ENCODE measurements at places on chromosomes 11 and 22. TPM values are rescaled to one million over a fixed set of nuclear protein-coding genes. Genes with fewer than 3 reads are reported as not detected.
A peak's percentile ranks its signal among the peaks of the same experiment; 100 is the strongest.

The UBQLNL gene
- not detected for total RNA-seq

The ME3 gene
- 30.4 TPM for total RNA-seq

- DNase-seq: no peak
Observed at GRCh38 chr22:22520020-22520656, at the start of gene ZNF280A. Gene ZNF280A (minus strand): TSS chr22:22520270. CDS start chr22:22515630, 4,640 bp downstream.

DNA sequence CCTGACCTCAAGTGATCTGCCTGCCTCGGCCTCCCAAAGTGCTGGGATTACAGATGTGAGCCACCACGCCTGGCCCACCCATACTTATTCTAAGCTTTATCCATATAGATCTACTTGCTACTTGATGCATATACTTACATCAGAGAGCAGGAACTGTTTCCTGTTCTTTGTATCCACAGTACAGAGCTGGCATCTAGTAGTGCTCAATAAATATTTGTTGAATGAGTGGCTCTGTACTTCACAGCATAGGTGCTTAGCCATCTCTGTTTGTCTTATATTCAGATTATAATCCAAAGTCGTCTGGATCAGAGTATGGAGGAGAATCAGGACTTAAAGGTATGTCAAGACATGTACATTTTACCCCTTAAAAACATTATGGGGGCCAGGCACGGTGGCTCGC, 38.6 kb upstream of the DLAT start:
- DNase-seq: no peak

DNA sequence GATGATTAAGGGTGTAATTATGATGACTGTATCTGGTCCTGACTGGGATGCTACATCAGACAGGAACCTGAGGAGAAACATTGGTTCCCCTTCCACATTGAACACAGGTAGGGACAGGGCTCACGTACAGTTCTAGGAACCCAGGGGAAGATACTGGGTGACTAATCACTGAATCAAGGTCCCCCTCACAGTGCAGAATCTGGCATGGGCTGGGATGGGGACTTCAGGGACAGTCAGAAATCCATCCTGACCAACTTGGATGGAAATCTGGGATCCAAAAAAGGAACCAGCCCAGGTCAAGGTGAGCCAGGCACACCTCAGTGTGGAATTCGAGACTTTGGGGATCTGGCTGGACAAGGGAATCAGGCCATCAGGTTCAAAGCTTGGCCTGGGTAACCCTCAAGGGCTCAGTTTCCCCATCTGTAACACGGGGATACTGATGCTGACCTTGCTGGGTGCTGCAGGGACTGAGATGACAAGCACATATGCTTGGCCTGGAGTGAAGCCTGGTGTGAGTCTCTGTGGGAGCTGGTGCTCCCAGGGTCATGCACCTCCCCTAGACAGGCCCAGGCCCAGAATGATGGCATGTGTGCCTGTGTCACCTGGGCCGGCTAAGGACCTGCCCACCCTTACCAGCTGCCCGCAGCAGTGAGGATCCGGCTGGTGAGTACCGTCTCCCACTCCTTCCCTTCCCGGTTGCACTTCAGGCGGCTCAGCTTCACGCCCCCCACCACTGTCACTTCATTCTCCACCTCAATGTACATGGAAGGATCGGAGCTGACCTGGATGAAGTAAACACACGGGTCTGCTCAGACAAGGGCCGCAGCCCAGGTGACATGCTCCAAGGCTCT, 67.4 kb upstream of the CLTCL1 start:
- DNase-seq: no peak

DNA sequence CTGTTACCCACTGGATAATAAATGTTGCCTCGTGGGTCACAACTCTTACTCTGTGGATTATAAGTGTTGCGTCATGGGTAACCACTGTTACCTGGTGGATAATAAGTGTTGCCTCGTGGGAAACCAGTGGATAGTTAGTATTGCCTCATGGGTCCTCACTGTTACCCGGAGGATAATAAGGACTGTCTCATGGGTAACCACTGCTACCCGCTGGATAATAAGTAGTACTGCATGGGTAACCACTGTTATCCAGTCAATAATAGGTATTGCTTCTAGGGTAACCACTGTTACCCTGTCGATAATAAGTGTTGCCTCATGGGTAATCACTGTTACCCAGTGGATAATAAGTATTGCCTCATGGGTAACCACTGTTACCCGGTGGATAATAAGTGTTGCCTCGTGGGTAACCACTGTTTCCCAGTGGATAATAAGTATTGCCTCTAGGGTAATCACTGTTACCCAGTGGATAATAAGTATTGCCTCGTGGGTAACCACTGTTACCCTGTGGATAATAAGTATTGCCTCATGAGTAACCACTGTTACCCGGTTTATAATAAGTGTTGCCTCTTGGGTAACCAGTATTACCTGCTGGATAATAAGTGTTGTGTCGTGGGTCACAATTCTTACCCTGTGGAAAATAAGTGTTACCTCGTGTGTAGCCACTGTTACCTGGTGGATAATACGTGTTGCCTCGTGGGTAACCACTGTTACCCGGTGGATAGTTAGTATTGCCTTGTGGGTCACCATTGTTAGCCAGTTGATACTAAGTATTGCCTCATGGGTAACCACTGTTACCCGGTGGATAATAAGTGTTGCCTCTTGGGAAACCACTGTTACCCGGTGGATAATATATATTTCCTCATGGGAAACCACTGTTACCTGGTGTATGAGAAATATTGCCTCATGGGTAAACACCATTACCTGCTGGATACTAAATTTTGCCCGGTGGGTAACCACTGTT, 15.7 kb upstream of the NXPE4 start:
- no peak for DNase-seq

- DNase-seq: no peak
Observed at GRCh38 chr11:86538223-86538548, 134.2 kb downstream of the ME3 start.

DNA sequence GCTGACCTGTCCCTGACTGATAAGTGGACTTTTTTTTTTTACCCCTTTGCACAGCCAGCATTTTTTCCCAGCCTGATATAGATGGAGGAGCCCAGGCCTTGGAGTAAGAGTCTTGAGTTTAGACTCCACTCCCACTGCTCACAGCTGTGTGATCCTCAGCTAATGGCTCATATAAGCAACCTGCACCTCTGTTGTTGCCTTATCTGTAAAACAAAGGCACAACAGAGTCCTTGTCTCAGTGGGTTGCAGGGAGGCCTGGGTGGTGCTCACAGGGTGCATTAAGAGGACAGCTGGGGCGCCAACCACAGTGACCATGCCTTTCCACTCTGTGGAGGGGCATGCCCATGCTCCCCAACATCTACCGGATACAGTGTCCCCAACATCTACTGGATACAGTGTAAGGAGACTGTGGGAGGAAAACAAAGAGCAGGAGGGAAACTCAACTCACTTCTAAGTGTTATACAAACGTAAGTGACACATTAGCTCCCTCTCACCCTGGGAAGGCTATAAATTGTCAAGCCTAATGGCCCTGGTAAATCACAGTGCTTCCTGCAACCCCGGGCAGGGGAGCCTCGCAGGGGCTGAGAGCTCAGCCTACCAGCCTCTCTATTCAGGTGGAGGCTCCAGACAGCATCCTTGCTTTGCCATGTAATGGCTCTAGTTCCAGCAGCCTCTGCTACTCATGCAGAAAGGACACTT, 109.5 kb downstream of the TENM4 start:
- no peak for DNase-seq

DNA sequence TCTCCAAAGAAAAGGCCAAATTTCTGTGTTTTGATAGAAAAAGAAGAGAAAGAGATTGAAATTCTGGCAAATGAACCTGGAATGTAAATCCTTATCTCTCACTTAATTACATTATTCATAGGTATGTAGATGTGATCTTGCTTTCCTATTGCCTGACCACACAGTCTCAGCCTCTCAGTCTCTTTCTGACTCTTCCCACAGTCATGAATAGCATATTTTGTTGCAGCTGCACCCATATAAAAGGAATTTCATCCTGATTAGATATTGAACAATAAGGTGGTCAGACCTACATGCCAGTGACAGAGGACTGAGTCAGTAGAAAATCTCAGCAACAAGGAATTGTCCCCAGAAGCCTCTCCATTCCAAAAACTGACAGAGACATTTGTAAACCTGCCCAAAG, 62.9 kb upstream of the LRRC4C start:
- DNase-seq: no peak

GRCh38 chr22:38921806-38922205, 35.6 kb upstream of the APOBEC3A start:
- no peak for DNase-seq

DNA sequence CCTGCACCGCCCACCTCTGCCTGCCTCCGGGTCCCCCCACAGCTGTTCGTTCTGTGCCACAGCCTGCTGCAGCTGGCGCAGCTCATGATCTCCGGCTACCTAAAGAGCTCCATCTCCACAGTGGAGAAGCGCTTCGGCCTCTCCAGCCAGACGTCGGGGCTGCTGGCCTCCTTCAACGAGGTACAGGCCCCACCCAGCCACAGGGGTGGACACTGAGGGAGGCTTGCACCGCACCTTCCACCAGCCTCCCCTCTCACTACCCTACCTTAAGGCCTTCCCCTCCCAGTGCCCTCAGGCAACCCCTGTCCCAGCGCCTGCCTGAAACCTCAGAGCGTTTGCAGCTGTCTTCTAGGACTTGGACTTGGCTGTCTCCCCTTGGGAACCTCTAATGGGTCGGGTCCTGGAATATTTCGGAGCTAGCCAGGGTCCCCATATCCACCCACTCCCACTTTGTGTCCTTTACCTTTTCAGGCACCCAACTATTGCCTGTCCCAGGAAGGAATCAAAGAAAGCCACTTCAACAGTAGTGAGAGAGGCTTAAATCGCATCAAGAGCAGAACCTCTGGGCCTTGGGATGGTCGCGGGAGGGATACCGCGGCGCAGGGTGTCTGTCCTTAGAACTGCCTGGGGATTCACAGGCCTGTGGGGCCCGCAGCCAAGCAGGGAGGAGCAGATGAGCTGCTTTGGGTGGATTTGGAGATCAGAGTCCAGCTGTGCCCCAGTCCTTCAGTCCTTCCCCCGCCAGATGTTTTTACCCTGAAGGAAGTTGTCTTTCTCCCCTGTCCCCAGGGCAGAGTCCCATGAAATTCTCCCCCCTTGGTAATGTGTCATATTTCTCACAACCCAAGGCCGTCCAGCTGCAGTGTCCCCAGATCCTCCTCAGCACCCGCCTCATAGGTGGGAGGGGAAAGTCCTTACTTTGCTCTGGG, 13.3 kb downstream of the SLCO2B1 start:
- peak; percentile 76 for DNase-seq

GRCh38 chr11:86938900-86939880, 16.0 kb downstream of the FZD4 start:
- DNase-seq: no peak

DNA sequence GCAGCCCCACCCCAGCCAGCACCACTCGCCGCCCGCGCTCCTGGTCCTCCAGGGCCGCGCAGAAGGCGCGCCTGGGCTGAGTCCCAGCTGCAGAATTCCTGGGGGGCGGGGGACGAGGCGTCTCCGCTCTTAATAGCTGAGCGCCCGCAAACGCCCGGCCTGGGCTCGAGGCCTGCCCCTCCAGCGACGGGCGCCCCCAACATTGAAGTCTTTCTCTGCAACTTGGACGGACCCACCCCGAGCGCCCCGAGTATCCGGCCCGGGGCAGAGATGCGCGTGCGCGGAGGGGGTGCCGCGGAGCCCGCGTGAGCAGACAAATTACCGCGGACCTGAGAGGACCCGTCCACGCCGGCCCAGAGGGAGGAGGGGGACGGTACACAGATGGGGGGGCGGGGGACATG, 6.7 kb upstream of the SYT7 start:
- peak; percentile 72 for DNase-seq

All from Right ventricle myocardium superior (tissue), 1 donor.